ENCODE measurements at places on chromosomes 13 and 19.
A peak's percentile ranks its signal among the peaks of the same experiment; 100 is the strongest.

DNA sequence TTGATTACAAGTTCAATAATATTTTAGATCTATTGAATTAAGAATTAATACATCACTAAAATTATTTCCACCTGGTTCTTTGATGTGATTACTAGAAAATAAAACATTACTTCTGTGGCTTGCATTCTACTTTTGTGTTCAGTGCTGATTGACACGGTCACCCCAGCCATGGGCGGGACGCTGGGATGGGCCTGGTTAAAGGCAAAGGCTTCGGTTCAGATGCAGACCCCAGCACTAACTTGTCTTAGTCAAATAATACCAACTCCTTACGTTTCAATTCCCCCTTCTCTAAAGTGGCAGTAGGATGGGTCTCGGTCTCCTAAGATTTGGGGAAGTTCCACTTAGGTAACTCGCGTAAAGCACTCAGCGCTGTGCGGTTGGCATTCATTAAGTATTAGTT is 144.9 kb downstream of the URI1 start:
- H3K4me3 ChIP-seq, result no peak overlapping the region
- H3K4me1 ChIP-seq, result no peaks in the 10 kb centered on the region
- no peaks in the 10 kb centered on the region for H3K36me3 ChIP-seq
- no peak for DNase-seq

- H3K4me3 ChIP-seq, result no peak overlapping the region
- no peak for DNase-seq
- no peaks in the 10 kb centered on the region for H3K4me1 ChIP-seq
- no peaks in the 10 kb centered on the region for H3K27me3 ChIP-seq
- H3K36me3 ChIP-seq, result peaks cover 4% of the 10 kb centered on the region
- no peak overlapping the region for H3K27ac ChIP-seq
These were observed 87.1 kb downstream of the GJA3 start for GRCh38 chr13:20073775-20074174.

DNA sequence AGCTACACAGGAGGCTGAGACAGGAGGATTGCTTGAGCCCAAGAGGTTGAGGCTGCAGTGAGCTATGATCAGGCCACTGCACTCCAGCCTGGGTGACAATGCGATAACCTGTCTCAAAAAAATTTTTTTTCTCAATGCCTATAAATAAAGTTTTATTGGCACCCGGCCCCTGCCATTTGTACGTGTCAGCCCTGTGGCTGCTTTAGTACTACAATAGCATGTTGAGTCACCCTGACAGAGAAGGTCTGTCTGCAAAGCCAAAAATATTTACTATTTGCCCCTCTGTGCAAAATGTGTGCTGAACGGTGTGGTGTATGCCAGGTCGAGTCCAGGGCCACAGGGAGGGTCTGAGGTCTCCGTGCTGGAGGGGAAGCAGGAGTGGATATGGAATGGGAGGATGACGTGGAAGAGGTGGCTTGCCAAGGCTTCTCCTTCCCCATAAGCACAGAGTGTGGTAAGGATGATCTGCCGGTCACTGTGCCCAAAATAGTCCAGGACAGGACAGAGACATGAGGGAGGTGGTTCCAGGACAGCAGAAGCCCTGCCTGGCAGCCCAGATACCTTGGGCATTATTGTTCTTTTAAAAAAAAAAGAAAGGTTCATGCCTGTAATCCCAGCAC is 10.0 kb downstream of the NMRK2 start:
- peaks cover 4% of the 10 kb centered on the region for H3K4me1 ChIP-seq
- H3K27me3 ChIP-seq, result no peaks in the 10 kb centered on the region
- no peak for DNase-seq
- H3K36me3 ChIP-seq, result no peaks in the 10 kb centered on the region
- no peak overlapping the region for H3K4me3 ChIP-seq
- no peak overlapping the region for H3K27ac ChIP-seq

GRCh38 chr19:46369817-46370216 is 22.9 kb downstream of the PPP5C start:
- no peak overlapping the region for H3K4me3 ChIP-seq
- no peaks in the 10 kb centered on the region for H3K27me3 ChIP-seq
- no peak overlapping the region for H3K27ac ChIP-seq
- H3K4me1 ChIP-seq, result peaks cover 39% of the 10 kb centered on the region

DNA sequence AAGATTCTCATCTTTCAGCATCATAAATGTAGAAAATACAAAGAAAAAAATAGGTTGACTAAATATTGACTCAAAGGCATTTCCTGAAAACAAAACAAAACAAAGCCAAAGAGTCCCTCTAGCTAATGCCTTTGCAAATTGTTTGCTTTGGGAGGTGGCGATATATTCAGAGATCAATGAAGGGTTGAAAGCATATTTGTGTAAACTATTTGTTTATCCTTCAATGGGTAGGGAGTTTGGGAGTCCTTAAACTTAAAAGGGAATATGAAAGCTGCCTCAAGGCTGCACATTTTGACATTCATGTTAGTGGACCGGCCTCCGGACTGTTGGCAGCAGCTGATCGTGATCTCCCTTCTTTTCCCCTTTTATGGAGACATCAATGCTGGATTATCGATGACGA is 257.5 kb downstream of the ITGBL1 start:
- H3K36me3 ChIP-seq, result no peaks in the 10 kb centered on the region
- H3K27ac ChIP-seq, result no peak overlapping the region
- H3K27me3 ChIP-seq, result no peaks in the 10 kb centered on the region
- no peak for DNase-seq
- H3K4me1 ChIP-seq, result peaks cover 8% of the 10 kb centered on the region

DNA sequence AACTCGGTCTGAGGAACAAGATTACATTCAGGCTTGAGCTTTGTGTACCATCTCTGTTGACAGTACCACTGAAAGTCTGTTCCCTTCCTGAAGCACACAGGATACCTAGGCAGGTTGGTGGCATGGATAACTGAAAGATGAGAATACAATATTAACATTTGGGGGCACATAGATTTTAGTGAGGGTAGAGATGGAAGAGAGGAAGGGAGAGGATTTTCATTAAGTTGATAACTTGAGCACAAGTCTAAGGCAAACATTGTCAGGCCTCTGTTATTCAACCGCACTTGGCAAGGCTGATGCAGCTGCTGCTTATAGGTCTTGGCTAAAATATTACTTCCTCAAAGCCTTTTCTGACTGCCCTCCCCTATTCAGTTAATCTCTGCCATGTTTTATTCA is 10.9 kb downstream of the MIR17HG start:
- DNase-seq, result no peak
- peaks cover 24% of the 10 kb centered on the region for H3K4me1 ChIP-seq
- no peak overlapping the region for H3K27ac ChIP-seq
- H3K27me3 ChIP-seq, result no peaks in the 10 kb centered on the region
- peaks cover 39% of the 10 kb centered on the region for H3K36me3 ChIP-seq

DNA sequence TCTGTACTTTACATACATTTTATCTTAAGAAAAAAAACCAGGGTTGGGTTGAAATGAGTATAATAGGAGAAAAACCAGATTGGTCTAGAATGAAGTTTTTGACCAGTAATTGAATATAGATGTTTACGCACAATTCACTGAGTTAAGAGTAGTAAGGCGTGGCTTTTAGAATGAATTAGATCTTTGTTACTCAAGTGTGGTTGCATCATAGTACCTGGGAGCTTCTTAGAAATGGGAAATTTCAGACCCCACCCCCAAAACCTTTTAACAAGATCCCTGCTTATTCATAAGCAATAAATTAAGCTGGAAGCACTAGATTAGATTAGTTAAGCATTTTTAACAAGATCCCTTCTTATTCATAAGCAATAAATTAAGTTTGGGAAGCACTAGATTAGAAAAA is 28.7 kb upstream of the LMO7 start:
- no peak for DNase-seq
- H3K27me3 ChIP-seq, result no peaks in the 10 kb centered on the region
- no peak overlapping the region for H3K4me3 ChIP-seq
- H3K36me3 ChIP-seq, result peaks cover 9% of the 10 kb centered on the region

DNA sequence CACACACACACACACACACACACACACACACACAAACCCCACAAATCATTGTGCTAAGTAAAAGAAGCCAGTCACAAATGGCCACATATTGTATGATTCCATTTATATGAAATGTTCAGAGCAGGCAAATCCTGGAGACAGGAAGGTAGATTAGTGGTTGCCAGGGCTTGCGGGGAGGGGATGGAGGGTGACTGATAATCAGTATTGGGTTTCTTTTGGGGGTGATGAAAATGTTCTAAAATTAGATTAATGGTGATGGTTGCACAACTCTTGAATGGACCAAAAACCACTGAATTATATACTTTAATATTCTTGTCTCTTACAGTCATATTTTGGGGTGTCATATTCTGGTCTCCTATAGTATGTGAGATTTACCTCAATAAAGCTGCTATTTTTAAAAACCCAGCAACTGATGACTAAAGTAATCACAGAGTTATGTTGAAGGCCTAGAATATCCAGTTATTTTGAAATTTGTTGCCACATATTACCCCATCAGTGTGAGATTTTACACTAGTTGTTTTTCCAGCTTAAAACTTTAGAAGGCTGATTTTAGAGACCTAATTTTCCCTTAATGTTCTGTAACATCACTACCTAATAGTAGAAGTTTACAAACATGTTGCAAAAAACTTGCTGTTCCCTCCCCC is 20.3 kb downstream of the FLT1 start:
- H3K4me1 ChIP-seq, result peaks cover 3% of the 10 kb centered on the region
- DNase-seq, result no peak
- peaks cover 9% of the 10 kb centered on the region for H3K27me3 ChIP-seq
- H3K27ac ChIP-seq, result no peak overlapping the region

DNA sequence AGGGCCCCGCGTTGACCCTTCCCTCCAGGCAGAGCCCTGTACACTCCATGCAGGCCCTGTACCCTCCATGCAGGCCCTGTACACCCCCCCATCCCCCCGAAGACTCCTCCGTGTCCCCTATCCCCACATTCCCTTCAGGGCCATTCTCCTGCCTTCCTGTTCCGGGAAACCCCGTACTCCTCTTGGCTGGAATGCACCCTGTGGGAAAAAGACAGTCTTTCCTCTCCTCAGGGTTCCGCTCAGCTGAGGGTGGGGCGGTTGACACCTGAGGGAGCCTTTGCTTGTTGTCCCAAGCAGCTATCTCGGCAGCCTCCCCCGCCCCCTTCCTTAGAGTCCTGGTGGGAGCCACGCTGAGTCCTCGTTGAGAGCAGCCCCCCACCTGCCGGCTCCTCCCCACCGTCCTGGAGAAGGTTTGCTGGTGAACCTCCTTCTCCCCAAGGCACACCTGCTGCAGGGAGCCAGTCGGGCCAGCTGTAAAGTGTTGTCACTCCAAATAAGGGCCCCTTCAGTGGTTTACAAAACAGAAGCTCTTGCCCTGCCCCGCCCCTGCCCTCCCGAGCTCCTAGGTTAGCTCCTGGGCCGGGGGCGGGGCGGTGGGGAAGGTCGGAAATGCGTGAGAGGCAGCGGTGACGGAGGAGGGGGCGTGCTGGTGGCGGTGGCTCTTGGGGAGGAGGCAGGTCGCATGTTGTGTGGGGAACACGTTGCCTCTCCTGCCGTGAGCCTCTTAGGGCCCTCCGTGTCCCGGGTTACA is 1.5 kb downstream of the GNA11 start:
- H3K4me3 ChIP-seq, result peak overlapping the region; percentile 67
- DNase-seq, result no peak
- peaks cover 5% of the 10 kb centered on the region for H3K4me1 ChIP-seq
- no peak overlapping the region for H3K27ac ChIP-seq
- no peaks in the 10 kb centered on the region for H3K36me3 ChIP-seq

DNA sequence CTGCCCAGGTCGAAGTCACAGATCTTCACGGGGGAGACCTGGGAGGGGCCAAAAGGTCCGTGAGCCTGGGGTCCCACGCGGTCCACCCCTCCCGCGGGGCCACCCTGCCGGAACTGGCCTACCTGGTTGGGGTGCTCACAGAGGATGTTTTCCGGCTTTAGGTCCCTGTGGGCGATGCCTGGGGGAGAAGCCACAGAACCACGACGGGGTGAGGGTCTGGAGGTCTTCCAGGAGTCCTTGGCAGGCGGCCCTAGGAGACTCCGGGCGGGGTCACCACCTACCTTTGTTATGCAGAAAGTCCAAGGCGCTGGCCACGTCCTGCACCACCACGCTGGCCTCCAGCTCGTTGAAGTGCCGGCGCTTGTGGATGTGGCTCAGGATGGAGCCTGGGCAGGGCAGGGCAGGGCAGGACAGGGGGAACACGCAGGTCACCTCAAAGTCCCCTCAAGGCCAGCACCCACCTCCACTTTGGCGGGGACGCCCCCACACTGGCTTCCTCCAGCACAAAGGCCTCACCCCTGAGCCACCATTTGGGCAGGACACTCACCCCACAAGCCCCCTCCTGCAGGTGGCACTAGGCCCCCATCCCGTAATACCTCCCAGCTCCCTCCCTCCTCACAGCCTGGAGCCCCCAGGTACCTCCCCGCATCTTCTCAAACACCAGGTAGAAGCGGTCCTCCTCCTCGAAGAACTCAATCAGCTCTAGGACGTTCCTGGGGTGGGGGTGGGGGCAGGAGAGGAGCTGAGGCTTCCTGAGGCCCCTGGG is 8.4 kb downstream of the MKNK2 start:
- peaks cover 11% of the 10 kb centered on the region for H3K4me1 ChIP-seq
- peak overlapping the region; percentile 75 for H3K27ac ChIP-seq
- no peaks in the 10 kb centered on the region for H3K27me3 ChIP-seq
- peak overlapping the region; percentile 58 for H3K4me3 ChIP-seq

DNA sequence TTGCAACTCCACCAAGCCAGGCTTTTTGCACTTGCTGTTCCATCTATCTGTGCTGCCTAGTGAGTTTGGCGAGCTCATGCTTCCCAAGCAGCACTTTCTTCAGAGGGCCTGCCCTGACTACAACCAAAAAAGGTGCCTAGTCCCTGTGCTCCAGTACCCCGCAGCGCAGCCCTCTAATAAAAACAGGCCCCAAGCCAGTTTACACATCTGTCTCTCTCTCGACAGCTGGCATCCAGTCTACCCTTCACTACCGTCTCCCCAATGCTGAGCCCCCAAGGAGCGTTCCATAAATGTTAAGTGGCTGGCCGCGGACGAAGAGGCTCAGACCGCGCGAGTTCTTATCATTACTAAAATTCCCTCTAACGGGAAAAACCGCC is 512 bp downstream of the MED4 start:
- H3K36me3 ChIP-seq, result no peaks in the 10 kb centered on the region
- peaks cover 27% of the 10 kb centered on the region for H3K4me1 ChIP-seq
- H3K27ac ChIP-seq, result peak overlapping the region; percentile 86
- peaks cover 7% of the 10 kb centered on the region for H3K27me3 ChIP-seq
- no peak for DNase-seq

- no peak overlapping the region for H3K27ac ChIP-seq
- H3K4me1 ChIP-seq, result peaks cover 21% of the 10 kb centered on the region
- H3K36me3 ChIP-seq, result no peaks in the 10 kb centered on the region
- no peaks in the 10 kb centered on the region for H3K27me3 ChIP-seq
- H3K4me3 ChIP-seq, result no peak overlapping the region
- no peak for DNase-seq
These were observed 5.8 kb downstream of the ZNF444 start for GRCh38 chr19:56146904-56147303.

Measured in natural killer cell treated with Interleukin-12 subunit alpha and Interleukin-12 subunit beta and Interleukin-15 and Interleukin-18, amount 100 ng/mL, for 72 hours (primary cell).